Stomach (tissue), 19 donors: ENCODE measurements at places on chromosomes 13 and 19. TPM values are rescaled to one million over a fixed set of nuclear protein-coding genes. Genes with fewer than 3 reads are reported as not detected.

DNA sequence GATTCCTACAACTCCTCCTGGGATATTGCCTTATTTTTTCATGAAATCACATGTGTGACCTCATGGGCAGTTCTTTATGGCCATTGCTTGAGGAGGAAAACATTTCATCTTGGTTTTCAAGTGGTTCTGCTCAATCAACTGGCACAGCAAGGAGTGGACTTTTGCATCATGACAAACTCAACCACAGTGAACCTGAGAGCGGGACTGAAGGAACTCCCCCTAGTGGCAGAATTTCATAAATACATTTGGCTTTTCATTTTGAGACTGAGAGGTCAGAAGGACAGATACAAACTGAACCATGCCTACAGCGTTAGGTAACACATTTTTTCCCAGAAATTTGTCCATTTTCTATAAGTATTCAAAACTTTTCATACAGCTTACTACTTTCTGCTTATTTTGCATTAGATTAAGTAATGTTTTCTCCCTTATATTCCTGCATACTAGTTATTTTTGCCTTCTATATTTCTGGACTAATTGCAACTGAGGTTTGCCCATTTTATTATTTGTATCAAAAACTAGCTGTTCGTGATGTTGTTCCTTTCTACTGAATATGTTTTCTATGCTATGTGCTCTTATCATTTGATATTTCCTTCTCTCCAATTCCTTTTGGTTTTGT, 13.4 kb upstream of the SIGLEC12 start:
- no peaks in the 10 kb centered on the region for H3K27me3 ChIP-seq
- DNase-seq = peak; percentile 76
- H3K36me3 ChIP-seq = no peaks in the 10 kb centered on the region
- H3K27ac ChIP-seq = no peak overlapping the region
- H3K4me3 ChIP-seq = no peak overlapping the region

- peaks cover 34% of the 10 kb centered on the region for H3K36me3 ChIP-seq
- no peak overlapping the region for H3K4me3 ChIP-seq
- DNase-seq = no peak
These were observed 18.5 kb downstream of the ERFL start for GRCh38 chr19:41909706-41910105.

GRCh38 chr19:31378404-31378803, 29.2 kb upstream of the TSHZ3 start:
- no peaks in the 10 kb centered on the region for H3K27me3 ChIP-seq
- H3K36me3 ChIP-seq = no peaks in the 10 kb centered on the region
- H3K4me1 ChIP-seq = no peaks in the 10 kb centered on the region
- peak overlapping the region; percentile 34 for H3K27ac ChIP-seq

GRCh38 chr13:39318161-39318560, 279.9 kb downstream of the NHLRC3 start:
- H3K4me3 ChIP-seq = no peak overlapping the region
- no peaks in the 10 kb centered on the region for H3K27me3 ChIP-seq
- H3K4me1 ChIP-seq = peaks cover 13% of the 10 kb centered on the region
- no peak overlapping the region for H3K27ac ChIP-seq
- H3K36me3 ChIP-seq = no peaks in the 10 kb centered on the region

GRCh38 chr19:11137542-11138384, 17.8 kb downstream of the SPC24 start:
- H3K4me3 ChIP-seq = peak overlapping the region; percentile 29
- peaks cover 63% of the 10 kb centered on the region for H3K4me1 ChIP-seq
- H3K36me3 ChIP-seq = peaks cover 9% of the 10 kb centered on the region
- DNase-seq = peak; percentile 94
- no peaks in the 10 kb centered on the region for H3K27me3 ChIP-seq
- peak overlapping the region; percentile 88 for H3K27ac ChIP-seq

DNA sequence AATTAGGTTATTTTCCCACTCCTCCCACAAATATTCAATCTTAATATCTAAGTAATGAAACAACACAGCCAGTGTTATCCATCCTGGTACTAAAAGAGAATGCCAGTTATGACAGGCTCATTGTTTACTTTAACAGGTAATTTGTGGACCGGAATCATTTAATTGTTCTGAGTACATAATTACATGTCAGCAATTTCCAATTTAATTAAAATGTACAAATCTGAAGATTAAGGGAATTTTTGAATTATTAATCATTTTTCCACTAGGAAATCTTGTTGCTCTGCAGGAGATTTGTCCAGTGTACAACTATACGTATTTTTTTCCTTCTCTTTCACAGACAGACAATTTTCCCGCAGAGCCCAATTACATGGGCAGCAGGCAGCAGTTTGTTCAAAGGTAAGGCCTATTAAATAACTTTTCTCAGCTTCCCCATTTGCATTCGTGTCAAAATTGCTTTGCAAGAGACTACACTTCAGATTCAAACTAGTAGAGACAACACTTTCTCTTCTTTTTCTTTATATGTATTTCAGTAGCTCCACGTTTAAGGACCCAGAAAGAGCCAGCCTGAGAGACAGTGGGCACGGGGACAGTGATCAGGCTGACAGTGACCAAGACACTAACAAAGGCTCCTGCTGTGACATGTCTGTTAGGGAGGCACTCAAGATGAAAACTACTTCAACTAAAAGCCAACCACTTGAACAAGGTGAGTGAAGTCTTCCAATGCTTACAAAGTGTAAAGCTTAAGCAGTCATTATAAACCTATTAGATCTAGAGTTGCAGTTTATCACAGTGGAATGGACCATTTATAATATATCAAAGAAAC, 34.8 kb downstream of the PCDH17 start:
- H3K27ac ChIP-seq = no peak overlapping the region
- H3K4me1 ChIP-seq = no peaks in the 10 kb centered on the region
- DNase-seq = no peak
- no peaks in the 10 kb centered on the region for H3K36me3 ChIP-seq

- H3K4me3 ChIP-seq = no peak overlapping the region
- no peaks in the 10 kb centered on the region for H3K36me3 ChIP-seq
- no peak overlapping the region for H3K27ac ChIP-seq
These were observed 10.6 kb upstream of the HIPK4 start for GRCh38 chr19:40400559-40400958.

- no peaks in the 10 kb centered on the region for H3K27me3 ChIP-seq
These were observed 3.7 kb downstream of the KASH5 start for GRCh38 chr19:49391581-49392399.

DNA sequence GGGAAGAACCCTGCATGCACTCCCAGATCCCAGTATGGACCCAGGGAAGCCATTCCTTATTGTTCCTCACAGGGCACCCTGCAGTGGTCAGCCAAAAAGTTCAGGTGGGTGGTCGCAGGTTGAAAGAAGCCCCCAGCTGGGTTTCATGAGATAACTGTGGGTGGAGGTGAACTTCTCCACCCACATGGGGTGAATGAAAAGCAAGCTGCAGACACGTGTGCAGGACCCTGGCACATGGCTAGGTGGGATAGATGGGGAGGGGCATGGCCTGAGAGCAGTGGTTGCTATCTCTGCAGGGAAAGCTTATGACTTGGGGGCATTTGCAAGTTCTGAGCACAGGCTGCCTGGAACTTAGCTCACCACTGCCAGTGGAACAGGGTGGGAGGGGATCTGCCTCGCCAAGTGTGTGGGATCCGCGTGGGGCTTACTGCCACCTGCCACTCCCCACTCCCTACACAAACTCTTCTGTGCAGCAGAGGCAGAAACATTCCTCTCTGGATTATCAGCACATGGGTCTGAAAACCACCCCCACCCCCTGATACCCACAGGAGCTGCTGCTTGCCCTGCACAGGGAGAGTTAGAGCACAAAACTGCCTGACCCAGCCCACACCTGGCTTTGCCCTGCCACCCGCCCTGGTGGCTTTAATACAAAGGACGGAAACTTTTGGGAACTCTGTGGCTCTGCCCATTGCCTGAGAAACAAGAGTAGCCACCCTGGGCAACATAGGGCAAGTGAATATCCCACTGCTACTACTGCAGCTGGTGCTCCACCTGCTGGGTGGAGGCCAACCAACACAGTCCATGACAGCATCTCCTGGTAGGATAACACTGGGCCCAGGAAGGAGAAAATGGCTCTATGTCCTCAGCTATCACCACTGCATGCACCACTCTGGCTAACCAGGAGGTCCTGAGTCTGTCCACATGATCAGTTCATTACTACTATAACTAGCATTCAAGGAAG, 24.4 kb downstream of the PLA2G4C start:
- H3K27ac ChIP-seq = no peak overlapping the region
- H3K4me1 ChIP-seq = no peaks in the 10 kb centered on the region
- no peak for DNase-seq
- H3K4me3 ChIP-seq = no peak overlapping the region
- no peaks in the 10 kb centered on the region for H3K27me3 ChIP-seq

DNA sequence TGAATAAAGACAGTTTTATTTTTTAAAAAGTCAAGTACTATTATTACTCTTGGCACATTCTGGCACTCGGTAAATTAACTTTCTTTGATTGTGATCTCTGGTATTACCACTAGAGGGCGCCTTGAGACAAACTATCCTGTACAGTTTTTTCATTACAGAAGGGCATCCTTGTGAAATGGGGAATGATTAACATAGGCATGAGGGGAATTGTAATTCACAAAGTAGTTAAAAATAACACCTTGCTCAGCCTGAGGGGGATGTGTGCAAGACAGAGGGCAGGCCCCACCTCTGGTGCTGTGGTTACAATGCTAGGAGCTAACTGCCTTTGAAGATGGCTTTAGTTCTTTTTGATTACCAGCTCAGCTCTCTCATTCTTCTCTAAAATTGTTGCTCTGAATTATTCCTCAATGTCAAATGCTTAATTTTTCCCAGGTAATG, 24.2 kb upstream of the C1QTNF9B start:
- H3K27me3 ChIP-seq = no peaks in the 10 kb centered on the region
- no peak overlapping the region for H3K27ac ChIP-seq
- no peaks in the 10 kb centered on the region for H3K4me1 ChIP-seq
- no peaks in the 10 kb centered on the region for H3K36me3 ChIP-seq

- H3K27ac ChIP-seq = no peak overlapping the region
- H3K4me1 ChIP-seq = no peaks in the 10 kb centered on the region
- DNase-seq = no peak
- H3K27me3 ChIP-seq = no peaks in the 10 kb centered on the region
- H3K4me3 ChIP-seq = no peak overlapping the region
These were observed 199.6 kb upstream of the IRS2 start for GRCh38 chr13:109985871-109986450.

- no peak overlapping the region for H3K27ac ChIP-seq
- no peaks in the 10 kb centered on the region for H3K27me3 ChIP-seq
- H3K4me1 ChIP-seq = no peaks in the 10 kb centered on the region
These were observed 1339.4 kb downstream of the EFNB2 start for GRCh38 chr13:105196052-105196451.

DNA sequence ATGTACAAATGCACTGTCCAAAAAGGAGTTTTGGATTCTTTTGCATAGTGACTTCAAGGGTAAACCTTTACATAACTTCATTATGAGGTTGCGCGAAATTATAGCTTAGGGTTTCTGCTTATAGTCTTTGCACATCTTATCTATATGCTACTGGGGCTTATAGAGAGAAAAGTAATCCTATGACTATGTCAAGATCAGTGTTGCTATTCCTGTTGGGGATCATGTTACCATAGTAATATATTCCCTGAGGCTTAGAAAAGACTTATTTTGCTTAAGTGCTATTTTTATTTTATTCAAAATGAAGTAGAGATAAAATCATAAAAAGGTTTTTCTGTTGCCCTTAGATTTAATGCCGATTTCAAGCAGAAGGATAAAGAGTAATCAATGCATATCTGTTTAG, 14.7 kb upstream of the POSTN start:
- H3K4me1 ChIP-seq = peaks cover 4% of the 10 kb centered on the region
- H3K27me3 ChIP-seq = no peaks in the 10 kb centered on the region
- no peak overlapping the region for H3K27ac ChIP-seq
- no peak for DNase-seq
- no peak overlapping the region for H3K4me3 ChIP-seq

DNA sequence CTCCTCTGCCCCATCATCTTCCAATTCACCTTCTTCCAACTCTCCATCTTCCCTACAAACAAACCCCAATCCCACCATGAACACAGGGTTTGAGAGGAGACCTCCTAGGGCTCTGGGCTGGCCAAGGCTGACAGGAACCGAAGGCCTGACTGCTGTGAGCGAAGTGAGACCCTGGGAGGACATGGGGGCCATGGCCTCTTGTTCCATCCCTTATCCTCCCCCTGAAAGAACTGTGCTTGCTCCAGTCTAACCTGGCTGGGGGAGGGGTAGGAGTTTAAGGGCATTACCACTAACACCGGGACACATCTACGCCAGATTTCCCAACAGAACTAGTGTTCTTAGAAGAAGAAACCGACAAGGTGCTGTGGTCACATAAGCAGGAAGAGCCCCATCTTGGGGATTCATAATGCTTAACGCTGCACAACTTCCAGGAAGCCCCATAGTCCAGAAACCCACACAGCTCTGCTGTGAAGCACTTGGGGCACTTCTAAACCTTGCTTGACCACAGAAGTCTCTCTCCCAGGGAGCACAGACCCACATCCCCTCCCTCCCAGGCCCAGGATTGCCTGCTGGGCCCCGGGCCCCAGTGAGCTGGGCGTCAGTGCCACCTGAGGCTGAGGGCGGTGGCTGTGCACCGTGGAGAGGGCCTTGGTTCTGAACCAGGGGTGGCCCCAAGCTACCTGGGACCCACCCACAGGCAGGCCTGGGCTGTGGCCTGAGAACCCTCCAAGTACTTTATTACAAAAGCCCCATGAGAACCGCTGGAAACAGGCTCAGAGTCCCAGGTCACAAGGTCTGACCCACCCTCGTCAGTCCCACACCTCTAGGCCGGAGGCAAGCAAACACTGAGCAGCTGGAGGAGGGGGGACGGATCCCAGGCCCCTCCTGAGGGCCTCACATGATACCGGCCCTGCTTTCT, 18.8 kb downstream of the ZC3H4 start:
- H3K27me3 ChIP-seq = no peaks in the 10 kb centered on the region
- peaks cover 45% of the 10 kb centered on the region for H3K36me3 ChIP-seq
- peaks cover 53% of the 10 kb centered on the region for H3K4me1 ChIP-seq
- H3K4me3 ChIP-seq = no peak overlapping the region

GRCh38 chr13:28753946-28754345, 35.2 kb upstream of the SLC46A3 start:
- H3K36me3 ChIP-seq = no peaks in the 10 kb centered on the region
- DNase-seq = no peak
- no peaks in the 10 kb centered on the region for H3K27me3 ChIP-seq
- peak overlapping the region; percentile 71 for H3K27ac ChIP-seq

DNA sequence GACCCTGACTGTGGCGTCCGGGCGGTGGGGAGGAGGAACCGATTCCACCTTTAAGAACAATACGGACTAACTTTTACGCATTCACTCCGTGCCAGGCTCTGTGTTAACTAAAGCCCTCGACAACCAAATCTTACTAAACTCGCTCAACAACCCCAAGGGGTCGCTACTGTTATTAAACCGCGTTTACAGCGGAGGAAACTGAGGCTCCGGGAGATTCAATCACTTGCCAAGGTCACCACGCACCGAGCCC, 1.2 kb downstream of the SAMD1 start:
- peak overlapping the region; percentile 95 for H3K27ac ChIP-seq
- peak overlapping the region; percentile 75 for H3K4me3 ChIP-seq
- no peaks in the 10 kb centered on the region for H3K27me3 ChIP-seq
- DNase-seq = peak; percentile 52
- peaks cover 35% of the 10 kb centered on the region for H3K4me1 ChIP-seq
- H3K36me3 ChIP-seq = peaks cover 25% of the 10 kb centered on the region

GRCh38 chr13:83895994-83896580, 13.8 kb upstream of the SLITRK1 start:
- DNase-seq = no peak
- H3K27ac ChIP-seq = no peak overlapping the region
- H3K27me3 ChIP-seq = no peaks in the 10 kb centered on the region
- H3K4me3 ChIP-seq = no peak overlapping the region
- H3K4me1 ChIP-seq = no peaks in the 10 kb centered on the region

Gene ZNF284
- 7.6 TPM for total RNA-seq

Gene CYP2A6
- total RNA-seq = not detected

Gene ZNF561
- 7.0 TPM for total RNA-seq

Gene GPR183
- total RNA-seq = 13.4 TPM
